ENCODE measurements at places on chromosomes 16 and 17.

- DNase-seq, result no peak
These were observed 12.5 kb downstream of the NOB1 start for GRCh38 chr16:69741951-69742904.

- peak; percentile 85 for DNase-seq
These were observed 126.0 kb upstream of the SDK2 start for GRCh38 chr17:73770115-73770848.

DNA sequence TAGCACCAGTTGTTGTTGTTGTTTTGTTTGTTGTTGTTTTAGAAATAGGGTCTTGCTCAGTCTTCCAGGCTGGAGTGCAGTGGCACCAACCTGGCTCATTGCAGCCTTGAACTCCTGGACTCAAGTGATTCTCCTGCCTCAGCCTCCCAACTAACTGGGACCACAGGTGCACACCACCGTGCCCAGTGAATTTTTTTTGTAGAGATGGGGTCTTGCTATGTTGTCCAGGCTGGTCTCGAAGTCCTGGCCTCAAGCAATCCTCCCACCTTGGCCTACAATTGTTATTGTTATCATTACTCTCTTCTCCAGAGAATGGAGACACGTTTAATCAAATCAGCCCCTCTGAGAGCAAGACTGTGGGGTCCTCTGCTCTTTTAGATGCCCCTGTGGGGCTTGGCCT is 42.7 kb upstream of the EMP2 start:
- no peak for DNase-seq

- DNase-seq, result peak; percentile 63
These were observed 17.4 kb upstream of the C17orf107 start for GRCh38 chr17:4881761-4882555.

DNA sequence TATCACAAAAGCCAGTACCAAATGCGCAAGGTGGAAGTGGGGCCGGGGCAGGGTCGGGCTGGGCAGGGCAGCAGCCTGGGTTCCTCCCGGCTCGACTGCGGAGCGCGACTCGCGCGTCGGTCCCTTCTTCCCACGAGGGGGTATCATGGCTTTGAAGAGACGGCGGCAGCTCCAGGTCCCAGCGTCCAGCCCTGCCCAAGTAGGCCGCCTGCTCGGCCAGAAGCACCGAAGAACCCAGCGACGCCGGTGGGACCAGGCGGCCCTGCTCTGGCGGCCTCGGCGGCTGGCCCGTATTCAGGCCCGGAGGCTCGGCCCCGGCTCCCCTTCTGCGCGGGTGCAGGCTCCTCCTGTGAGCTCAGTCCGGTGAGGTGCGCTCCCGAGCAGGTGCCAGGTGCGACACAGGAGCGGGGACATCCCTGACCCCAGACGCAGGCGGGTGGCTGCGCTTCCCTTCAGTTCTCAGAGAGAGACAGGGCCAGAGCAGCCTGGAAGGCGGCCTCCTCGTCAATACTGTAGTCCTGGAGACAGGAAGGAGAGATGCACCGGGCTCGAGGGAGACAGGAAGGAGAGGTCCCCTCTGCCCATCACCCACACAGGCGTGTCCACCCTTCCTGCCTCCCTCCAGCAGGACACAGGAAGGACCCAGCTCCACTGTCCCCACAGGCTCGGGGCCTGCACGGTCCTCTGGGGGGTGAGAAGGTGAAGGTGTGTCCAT is 8.9 kb downstream of the RNF166 start:
- no peak for DNase-seq

GRCh38 chr16:13397126-13397525 is 495.7 kb downstream of the SHISA9 start:
- DNase-seq, result no peak

DNA sequence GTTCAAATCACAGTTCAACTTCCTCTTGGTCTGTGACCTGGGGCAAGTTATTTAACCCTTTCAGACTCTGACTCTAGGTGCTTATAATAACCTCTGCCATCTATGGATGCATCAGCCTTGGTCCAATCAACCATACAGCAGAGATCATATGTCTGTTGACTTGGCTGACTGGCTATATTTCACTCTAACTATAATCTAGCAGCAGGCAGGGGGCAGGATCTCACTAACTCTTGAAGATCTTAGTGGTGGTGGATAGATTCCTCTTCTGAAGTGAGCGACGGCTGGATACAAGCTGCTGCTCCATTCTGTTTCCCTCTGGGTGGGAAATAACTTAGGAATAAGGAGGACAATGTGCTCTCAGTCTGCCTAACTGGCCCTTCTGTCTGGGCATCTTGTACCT is 146.6 kb downstream of the SKAP1 start:
- DNase-seq, result no peak

- no peak for DNase-seq
These were observed 6.3 kb upstream of the TENT4B start for GRCh38 chr16:50146479-50147435.

GRCh38 chr16:67284699-67285646 is 5.6 kb downstream of the PLEKHG4 start:
- no peak for DNase-seq

GRCh38 chr16:10625595-10626357 is 45.4 kb upstream of the EMP2 start:
- no peak for DNase-seq

GRCh38 chr17:61565213-61565612 is 25.8 kb downstream of the NACA2 start:
- DNase-seq, result no peak

DNA sequence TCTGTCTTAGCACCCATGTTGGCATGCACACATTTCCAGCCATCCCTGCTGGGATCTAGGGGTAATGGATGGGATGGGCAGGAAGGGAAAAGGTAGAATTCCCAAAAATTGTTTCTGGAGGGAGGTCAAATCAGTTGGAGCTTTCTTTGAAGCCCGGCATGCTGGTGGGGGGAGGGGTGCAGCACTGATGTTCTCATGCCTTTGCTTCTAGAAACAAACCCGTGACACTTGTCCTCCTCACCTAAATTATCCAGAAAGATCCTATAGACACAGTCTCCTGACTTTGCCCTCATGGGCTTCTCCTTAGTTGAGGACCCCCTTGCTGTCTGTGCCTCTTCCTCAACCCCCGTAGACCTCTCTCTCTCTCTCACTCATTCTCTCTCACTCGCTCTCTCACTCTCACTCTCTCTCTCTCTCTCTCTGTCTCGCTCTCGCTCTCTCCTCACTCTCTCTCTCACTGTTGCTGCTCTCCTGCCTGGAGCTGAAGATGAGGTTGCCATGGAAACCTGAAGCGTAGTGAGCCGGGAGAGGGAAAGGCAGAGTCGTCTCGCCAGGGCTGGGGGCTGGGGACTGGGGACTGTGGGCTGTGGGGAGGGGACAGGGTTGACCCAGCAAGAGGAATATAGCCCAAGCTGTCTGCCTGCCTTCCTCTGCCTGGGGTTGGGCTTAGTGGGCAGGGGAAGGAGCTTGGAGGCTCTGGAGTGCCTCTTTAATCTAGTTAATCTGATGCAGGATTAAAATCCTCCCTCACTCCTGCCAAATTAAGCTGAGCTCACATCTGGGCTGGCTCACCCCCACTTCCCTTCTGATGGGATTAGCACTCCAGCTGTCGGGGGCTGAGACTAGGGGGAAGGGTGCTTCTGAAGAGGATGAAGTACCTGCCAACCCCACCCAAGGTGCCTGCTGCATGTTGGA is 16.1 kb downstream of the LASP1 start:
- no peak for DNase-seq

DNA sequence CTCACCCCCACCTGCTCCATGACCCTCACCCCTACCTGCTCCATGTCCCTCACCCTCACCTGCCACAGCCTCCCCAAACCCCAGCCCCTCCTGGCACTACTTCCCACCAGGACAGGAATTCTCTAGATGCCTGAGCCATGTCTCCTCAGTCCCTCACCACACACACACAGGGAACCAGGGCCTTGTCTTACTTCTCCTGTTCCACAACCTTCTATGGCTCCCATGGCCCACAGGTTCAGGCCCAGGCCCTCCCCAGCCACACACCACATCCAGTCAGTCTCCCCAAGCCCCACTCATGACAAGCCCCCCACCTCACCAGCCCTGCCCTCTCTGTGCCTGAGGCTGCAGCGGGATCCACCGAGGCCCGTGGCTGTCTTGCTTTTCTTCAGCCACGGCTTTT is 3.1 kb upstream of the UBE2I start:
- no peak for DNase-seq

DNA sequence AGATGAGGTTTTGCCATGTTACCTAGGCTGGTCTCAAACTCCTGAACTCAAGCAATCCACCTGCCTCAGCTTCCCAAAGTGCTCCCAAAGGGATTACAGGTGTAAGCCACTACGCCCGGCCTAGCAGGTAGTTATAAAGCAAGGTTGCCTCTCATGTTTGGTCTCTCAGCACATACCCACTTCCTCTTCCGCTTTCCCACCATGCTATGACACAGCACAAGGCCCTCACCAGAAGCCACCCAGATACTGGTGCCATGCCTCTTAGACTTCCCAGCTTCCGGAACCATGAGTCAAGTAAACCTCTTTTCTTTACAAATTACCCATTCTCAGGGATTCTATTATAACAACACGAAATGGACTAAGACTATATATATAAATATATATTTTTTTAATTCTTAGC is 143.6 kb downstream of the COPRS start:
- no peak for DNase-seq

Measured in NCI-H2171 (cell line).